Amniotic epithelial cell (primary cell): ENCODE measurements at places on chromosomes 2 and 18.

GRCh38 chr2:69177785-69178636 lies 165.0 kb downstream of the ANTXR1 start:
- peak; percentile 99 for DNase-seq

DNA sequence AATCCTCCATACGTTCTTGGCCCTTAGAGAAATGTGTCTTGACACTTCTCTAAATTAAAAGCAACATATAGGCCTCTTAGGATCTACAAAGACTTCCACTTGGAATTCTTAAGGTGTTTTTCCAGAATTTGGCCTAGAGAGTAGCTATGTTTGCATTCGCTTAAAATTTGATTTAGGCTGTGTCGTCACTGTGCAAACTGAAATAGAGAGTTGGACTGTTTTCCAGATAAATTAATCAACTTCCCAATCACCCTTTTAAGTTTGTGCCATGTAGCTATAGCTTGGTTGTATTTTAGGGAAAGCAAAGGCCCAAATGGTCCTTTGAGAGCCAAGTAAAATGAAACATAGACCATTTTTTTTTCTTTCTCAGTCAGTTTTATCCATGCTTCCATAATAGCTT lies 128.6 kb upstream of the RASGRP3 start:
- DNase-seq: no peak

- DNase-seq: no peak
Measured at GRCh38 chr2:218360453-218360852, 3.8 kb downstream of the CATIP start.

- DNase-seq: no peak
Measured at GRCh38 chr2:8407332-8407731, 274.5 kb upstream of the ID2 start.

- no peak for DNase-seq
Measured at GRCh38 chr2:28880193-28880592, 10.1 kb upstream of the TRMT61B start.

GRCh38 chr2:239704737-239705136 lies 303.9 kb upstream of the HDAC4 start:
- DNase-seq: no peak

- DNase-seq: no peak
Measured at GRCh38 chr2:29865512-29865911, 55.9 kb downstream of the ALK start.

DNA sequence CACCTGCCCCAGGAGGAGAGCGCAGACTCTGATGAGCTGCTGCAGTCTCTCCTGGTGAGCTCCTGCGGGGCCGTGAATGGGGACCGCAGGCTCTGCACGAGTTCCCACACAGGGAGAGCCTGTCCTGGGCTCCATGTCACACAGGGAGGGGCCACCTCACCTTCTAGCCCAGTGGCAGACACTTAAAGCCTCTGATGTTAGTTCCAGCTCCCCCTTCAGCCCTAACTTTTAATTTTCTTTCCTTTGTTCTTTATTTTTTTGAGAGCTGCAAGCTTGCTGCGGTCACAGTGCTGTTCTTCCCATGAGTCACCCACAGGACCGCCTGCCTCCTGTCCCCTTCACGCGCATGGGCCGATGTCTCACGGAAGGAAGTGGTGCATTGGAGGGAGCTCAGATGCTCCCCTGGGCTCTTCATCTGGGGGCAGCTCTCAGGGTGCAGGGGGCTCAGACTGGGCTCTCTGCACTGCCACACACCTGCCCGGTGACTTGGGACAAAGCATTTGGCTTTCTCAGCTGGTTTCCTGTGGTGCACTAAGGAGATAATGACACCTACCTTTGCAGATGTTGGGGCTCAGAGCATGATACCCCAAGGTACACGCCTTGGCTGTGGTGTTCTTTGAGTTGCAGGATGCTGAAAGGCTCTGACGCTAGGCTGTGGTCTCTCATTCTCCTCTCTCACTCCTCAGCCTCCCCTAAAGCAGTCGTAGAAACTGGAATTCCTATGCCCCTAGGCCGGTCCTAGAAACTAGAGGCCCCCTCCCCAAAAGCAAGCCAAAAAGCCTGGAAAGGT lies 37.2 kb upstream of the PXDN start:
- no peak for DNase-seq

GRCh38 chr2:132668189-132668823 lies 1.7 kb downstream of the LYPD1 start:
- peak; percentile 32 for DNase-seq

DNA sequence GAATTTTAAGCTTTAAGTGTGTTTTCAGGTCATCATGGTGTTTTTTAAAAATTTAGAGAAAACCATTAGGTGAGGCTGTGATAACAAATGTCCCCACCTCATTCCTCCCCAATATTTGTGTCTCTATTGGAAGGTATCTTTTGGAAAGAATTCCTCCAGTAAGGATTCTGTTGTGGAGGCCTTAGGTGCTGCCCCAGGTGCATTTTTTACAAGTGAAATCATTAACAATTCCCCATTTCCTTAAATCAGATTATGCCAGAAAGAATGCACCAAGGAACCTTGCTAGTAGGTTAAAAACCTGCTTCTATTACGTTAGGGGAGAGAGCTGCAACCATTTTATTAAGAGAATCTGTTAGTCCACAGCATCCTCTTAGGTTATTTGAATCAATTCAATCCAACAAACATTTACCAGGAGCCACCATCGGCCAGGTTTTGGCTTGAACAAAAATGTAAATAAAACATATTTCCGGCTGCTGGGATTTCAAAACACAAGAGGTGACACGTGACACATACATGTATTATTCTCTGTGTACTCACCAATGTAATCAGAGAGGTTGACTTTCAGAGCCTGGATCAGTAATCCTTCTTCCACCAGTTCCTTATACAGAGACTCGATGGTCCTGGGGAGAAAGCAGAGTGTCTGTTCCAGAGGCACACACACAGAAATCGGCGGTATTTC lies 112.5 kb upstream of the ASB18 start:
- DNase-seq: no peak

DNA sequence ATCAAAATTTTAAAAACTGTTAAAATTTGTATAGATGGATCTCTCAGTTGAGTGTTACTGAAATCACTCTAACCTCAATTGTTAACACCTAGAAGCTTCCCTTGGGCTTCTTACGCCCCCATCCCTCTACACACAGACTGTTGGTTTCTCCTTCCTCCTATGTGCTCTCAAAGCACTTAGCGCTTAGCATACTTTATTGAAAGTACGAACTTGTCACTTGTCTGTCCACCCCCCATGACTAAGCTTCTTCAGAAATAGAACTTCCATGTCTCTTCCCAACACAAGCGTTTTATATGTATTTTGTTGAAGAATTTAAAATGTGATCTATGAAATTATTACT lies 441 bp downstream of the MPHOSPH10 start:
- DNase-seq: peak; percentile 24

DNA sequence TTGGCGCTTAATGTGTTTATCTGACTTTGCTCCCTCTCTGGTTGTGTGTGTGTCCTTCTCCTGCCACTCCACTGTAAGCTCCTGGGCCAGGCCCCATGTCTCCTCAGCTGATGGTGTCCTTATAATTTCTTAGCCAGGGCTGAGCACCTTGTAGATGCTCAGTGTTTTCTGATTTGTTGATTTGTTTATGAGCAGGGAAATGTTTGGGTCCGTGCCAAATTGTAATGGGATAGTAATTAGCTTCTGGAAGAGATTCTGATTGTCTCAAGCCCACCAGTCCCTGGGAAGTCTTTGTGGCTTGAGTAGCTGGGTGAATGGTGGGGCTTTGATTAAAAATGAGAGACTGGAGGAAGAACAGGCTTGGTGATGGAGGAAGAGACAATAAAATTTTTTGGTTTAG lies 270.5 kb downstream of the MYCN start:
- DNase-seq: no peak

DNA sequence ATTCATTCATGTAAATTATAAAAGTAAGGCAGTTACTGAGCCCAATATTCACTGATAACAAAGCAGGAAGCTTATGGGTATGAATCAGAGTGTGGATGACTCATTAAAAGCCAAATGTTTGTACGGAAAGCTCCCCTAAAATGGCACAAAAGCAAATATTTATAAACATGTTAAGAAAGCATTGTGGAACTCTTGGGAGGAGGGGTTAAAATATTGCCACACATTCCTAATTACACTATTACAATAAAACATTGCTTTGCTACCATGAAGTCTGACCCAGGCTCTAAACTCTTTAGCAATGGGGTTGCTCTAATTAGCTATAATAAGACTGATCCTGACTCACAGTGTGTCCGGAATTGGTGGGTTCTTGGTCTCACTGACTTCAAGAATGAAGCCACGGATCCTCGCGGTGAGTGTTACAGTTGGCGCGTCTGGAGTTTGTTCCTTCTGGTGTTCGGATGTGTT lies 110.9 kb downstream of the NAB1 start:
- DNase-seq: peak; percentile 94

DNA sequence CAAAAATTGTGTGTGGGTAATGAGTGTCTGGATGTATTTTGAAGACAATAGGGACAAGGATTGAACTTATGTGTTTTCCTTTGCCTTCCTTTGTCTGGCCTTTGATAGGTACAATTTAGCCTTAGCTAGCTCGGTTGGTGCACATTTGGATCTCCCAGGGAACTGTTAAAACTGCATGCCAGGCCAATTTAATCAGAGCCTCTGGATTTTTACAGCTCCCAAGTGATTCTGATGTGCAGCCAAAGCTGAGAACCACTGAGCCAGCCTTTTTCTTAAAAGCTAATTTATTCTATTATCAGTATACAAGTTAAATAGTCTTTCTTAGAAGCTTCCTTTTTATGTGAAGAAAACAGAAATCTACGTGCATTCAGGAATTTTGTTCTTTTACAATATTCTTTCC lies 25.0 kb downstream of the PLEK start:
- DNase-seq: no peak

- peak; percentile 58 for DNase-seq
Measured at GRCh38 chr2:109703077-109703476, 88.9 kb downstream of the SOWAHC start.

DNA sequence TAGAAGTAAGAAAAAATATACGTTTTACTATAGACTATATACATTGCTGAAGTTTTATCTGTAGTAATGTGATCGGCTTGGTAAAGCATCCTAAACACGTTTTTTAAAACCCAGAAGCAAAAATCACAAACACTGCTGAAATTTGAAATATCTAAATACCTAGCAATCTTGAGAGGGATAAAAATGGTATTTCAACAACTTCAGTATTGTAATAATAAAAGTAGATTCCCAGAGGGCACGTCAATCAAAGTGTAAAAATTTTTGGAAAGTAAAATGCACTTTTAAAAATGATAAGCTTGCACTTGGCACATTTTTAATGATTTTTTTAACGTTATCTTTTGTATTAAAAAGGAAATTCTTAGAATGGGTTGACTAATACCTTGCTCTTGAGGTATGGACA lies 1.6 kb downstream of the ZC3H6 start:
- DNase-seq: no peak

- DNase-seq: no peak
Measured at GRCh38 chr18:49616618-49617328, 54.9 kb downstream of the LIPG start.

- DNase-seq: peak; percentile 40
Measured at GRCh38 chr2:231050018-231050901, 6.4 kb upstream of the PSMD1 start.

GRCh38 chr18:9719421-9719981 lies 11.4 kb downstream of the RAB31 start:
- peak; percentile 77 for DNase-seq

DNA sequence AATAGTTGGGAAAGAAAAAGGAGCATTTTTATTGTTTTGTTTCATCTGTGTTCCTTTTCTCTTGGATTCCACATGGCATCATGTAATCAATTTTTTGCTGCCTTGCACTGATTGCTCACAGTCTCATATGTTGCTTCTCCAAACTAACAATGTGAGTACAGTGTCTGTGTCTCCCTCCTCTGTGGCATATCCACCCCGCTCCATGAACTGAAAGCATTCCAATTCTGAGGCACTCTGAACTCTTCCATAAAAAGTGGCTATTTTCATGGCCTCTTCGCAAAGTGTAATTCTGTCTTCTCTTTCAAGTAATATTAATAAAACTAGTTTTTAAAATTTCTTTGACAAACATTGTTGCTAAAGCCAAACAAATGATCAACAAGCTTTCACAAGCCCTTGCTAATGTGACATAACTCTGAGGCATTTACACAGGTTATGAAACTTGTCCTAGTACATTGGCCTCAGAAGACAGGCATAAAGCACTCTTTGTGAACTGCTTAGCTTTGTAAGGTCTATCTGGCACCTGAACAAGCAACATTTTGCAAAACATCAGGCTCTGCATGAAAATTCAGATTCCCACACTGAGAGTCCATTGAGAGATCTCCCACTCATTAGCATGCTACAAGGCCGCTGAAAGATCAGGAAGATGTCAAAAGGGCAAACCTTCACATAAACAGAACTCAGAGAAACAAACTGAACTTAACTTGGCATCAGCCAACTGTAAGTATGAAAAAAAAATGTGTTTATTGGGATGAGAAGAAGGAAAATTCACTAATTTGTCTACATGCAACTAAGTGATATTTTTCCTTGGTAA lies 33.0 kb downstream of the GPR75 start:
- peak; percentile 75 for DNase-seq

- DNase-seq: no peak
Measured at GRCh38 chr18:25097569-25098056, 254.4 kb downstream of the ZNF521 start.

- no peak for DNase-seq
Measured at GRCh38 chr2:128302011-128302743, 16.5 kb downstream of the HS6ST1 start.

DNA sequence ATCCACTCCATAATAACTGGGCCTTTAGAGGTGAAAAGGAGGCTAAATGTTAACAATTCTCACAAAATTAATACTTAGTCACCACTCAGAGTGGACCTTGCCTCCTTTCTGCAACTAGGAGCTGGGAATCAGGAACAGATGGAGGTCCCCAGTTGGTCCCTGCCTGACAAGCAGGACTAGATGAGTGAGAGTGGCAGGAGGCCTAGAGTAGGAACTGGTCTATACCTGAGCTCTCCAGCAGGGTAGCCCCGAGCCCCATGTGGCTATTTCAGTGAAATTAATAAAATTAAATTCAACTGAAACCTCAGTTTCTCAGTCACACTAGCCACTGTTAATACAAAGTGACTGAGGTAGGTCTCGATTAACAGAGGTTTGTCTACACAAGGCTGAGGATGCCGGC lies 150.5 kb downstream of the MYO5B start:
- no peak for DNase-seq

DNA sequence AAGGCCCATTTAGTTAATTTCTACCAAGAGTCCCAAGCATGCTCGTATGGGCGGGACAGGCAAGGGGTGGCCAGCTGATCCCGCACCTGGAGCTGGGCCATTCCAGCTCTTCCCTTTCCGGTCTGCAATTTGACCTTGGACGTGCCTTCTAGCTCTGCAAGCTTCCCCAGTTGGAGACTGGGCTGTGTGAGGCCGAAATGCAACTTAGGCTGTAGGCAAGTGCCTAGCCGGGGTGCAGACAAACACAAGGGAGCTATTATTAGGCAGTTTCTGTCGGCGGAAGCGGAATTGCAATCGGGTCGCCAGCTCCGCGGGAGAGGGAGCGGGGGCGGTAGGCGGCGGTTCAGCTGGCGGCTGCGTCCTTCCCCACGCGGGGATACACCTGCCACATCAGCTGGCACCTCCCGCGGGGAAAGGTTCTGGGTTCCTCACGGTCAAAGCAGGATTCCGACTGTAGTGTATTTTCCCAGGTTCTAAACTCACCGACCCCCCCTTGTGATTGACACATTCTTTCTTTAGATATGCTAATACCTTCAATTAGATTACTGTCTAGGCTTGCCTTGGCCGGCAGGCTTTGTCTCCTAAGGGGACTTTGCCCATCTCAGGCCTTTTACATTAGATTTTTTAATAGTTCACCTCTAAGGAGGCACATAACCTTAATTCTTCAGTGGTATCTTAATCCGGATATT lies 17.1 kb upstream of the ZNF532 start:
- no peak for DNase-seq

- DNase-seq: no peak
Measured at GRCh38 chr2:222481941-222482340, 57.6 kb downstream of the SGPP2 start.

- DNase-seq: peak; percentile 7
Measured at GRCh38 chr2:231483398-231484329, 19.4 kb upstream of the NCL start.
